ENCODE measurements at places on chromosomes 11 and 22.

DNA sequence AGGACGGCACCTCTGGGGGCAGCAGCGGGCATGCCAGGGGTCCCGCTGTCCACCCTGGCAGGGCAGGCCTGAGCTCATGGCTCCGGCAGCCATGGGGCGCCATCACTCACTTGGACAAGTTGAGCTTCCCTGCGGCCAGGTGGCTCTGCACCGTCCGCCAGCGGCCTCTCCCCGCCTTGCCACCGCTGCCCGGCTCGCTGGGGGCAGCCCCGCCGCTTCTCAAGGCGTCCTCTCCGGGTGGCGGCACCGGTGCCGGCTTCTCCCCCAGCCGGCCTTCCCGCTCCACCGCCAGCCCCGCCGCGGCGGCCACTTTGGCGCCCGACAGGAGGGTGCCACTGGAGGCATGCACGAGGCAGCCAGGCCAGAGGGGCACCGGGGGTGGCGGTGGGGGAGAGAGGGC is 35.0 kb downstream of the SYT7 start:
- no peak for DNase-seq

GRCh38 chr11:65502555-65503367 is 3.9 kb downstream of the MALAT1 start:
- DNase-seq, result no peak

- DNase-seq, result no peak
Observed at GRCh38 chr11:134004496-134005172, 47.9 kb upstream of the IGSF9B start.

DNA sequence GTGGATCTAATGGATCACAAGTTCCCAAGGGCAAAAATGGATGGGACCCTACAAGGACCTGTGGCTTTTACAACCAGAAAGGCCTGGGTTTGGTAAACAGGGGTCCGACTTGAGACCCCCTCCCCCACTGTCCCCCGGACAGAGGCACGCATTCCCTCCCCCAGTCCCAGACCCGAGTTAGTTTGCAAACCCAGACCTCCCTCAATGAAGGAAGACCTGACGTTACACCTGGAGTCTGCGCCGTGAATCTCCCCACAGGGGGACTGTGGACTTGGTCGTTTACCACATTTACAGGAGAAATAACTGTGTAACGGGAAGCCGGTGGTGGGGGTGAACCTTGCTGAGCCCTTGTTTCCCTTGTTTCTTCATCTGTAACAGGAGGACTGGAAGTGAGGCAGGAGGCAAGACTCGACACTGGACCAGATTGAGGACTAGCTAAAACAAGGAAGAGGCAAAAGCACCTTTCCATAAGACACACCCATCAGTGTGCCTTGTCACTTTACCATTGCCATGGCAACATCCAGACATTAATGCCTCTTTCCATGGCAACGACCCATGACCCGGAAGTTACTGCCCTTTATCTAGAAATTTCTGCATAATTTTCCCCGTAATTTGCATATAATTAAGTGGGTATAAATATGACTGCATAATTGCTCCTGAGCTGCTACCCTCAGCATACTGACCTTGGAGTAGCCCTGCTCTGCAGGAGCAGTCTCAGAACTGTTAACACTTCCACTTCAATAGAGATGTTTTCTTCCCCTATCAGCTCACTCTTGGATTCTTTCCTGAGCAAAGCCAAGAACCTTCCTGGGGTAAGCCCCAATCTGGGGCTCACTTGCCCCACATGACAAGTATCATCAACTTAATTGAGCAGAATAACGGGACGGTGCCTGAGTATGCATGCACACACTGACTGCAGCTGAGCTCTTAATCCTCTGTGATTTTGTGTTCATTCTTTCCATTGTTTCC is 25.4 kb downstream of the PDGFB start:
- DNase-seq, result no peak

GRCh38 chr11:95078526-95078925 is 11.1 kb upstream of the ENDOD1 start:
- peak; percentile 42 for DNase-seq

DNA sequence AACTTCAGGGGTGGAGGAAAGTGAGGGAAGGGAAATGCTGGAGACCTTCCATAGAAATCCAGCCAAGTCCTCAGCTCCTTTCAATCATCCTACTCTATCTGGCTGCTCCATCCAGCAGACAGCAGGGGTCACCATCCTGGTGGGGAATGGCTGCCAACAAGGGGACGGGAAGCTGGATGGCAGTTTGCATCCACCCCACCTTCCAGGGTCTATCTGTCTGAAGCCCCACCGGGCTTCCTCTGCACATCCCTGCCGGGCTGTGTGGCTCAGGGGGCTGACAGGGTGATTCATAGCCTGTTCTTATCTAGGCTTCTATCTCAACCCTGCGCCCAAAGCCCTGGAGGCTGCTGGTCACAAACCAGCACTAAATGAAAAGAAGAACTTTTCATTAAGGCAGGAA is 1.1 kb downstream of the SYTL2 start:
- peak; percentile 44 for DNase-seq

DNA sequence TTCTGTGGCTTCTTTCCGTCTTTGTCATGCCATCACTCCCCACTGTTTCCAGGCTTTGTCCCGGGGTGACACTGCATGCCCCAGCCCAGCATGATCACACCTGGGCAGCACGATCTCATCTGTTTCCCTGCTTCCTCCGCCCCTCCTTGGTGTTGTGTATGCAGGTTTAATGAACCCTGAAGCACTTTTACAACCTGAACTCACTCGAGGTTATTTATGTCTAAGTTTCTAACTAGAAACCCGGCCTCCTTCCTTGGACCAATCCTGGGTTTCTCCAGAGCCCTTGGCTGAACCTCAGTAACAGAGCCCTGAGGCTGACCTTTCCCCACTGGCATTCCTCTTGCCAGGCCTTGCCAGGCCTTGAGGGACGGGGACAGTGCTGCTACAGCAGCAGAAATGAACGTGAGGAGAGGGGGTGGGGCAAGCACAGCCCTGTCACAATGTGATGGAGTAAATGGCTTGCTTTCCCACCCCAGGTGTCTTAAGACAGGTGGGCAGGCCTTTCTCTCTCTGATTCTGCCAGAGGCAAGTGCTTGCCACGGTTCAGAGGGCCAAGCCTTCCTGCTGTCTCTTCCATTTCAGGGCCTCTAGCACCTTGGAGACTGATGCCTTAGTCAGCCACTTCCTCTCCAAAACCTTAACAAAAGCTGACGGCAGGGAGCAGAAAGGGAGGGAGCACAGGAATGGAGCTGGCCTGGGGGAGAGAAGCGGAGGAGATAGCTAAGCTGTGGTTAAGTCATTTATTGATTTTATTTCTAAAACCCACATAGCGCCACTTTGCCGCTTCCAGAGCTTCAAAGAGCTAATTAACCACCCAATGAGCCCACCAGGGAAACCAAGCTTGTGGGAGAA is 3.1 kb upstream of the PYGM start:
- DNase-seq, result peak; percentile 28
